ENCODE measurements at places on chromosomes 12 and 14.

- DNase-seq, result no peak
Observed at GRCh38 chr12:116104167-116104767, 173.2 kb downstream of the MED13L start.

DNA sequence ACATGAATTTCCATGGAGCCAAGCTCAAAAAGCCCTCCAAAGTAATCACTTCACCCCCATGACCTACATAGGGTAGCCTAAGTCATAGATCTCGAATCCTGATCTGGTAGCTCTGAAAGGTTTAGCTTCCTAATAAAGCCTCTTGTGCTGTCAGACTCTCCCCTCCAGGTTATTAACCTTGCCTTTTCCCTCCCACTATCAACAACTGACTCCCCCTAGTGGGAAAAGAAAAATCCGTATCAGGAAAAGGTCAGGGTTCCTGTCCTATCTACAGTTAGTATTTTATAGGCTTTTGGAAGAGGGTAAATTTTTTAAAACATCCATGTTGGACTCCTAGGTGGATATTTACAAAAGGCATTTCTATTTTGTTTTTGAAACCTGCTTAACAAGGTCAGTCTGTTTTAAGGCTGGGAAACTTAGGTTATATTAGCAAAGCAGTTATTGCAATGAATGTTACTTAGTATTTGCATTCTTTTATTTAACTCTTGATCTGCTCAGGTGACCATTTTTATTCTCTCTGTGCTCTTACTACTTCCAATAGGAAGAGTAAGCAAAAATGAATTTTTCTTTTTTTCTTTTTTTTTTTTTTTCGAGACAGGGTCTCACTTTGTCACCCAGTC, 8.0 kb downstream of the YY1 start:
- peak; percentile 22 for DNase-seq

GRCh38 chr14:67395086-67395875, 16.7 kb downstream of the PLEK2 start:
- DNase-seq, result no peak

- DNase-seq, result no peak
Observed at GRCh38 chr12:13176256-13176655, 20.3 kb upstream of the EMP1 start.

DNA sequence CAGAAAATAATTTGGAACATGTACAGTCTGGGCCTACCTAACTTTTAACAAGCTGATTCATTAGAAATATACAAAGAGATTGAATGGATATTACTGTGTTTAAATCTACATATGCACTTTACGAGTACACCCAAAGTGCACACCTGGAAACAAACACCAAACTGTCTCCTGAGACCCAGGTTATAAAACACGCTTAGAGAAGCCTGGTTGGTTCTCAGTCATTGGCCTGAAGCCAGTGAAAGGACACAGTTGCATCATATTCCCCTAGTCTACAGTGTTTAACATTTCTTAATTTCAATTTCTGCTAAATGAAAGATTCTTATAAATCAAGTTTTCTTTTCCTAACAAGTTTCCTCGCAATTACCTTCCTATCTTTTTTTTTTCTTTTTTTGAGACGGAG, 209.5 kb downstream of the FBXL14 start:
- no peak for DNase-seq

- no peak for DNase-seq
Observed at GRCh38 chr14:105275267-105275946, 25.4 kb downstream of the BRF1 start.

DNA sequence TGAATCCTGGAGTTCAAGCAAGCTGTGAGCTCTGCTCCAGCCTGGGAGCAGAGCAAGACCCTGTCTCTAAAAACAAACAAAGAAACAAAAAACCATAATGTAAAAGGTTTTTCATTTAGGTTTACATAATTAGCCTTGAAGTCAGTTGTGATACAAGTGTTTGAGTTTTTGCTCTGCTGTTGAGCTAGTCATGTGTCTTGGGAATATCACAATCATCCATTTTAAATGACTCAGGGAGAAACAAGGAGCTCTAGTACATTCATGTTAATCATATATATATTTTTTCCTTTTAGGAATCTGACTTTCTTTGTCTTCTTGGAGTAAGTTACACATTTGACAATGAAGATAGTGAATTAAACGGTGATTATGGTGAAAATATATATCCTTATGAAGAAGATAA, 12.9 kb downstream of the MIA2 start:
- no peak for DNase-seq

DNA sequence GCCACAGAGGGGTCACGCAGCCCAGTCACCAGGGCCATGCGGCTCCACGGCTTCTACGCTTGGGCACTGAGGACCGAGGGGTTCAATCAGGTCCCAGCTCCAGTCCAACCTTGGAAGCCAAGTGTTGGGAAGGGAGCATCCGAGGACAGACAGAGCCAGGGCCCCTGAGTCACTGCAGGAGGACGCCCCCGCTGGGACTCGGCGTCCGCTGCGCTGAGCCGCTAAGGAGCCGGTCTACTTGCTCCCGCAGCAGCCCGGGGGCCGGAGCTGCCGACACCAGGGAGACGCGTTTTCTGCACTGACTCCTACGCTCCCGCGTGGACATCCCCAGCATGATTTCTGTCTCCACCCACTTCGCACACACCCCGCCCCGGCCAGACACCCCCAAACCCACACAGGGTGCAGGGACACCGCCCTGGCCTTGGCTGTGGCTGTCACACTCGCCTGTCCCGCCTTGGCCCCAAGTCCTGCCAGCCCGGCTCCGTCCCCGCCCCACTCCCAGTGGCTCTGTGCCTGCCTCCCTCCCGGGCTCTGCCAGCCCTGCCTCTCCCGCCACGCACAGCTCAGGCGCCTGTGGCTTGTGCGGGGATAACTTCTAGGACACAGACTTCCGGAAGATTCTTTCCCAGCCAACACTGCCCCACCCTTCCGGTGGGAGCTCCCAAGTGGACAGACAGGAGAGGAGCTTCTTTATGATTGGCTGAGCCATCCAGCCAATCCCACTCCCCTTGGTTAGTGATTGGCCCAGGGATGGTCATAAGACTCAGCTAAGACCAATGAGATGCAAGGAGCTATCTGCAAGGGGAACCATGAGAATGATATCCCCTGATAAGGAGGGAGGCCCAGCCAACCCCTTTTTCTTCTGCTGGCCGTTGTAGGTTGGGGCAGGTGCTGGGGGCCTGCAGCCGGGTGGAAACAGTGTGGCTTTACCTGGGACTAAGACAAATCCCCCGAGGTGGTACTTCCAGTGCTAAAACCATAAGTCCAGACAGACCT, 118.9 kb upstream of the SFSWAP start:
- no peak for DNase-seq

GRCh38 chr12:65885716-65886115, 61.4 kb downstream of the HMGA2 start:
- DNase-seq, result no peak

- DNase-seq, result no peak
Observed at GRCh38 chr12:30202521-30203254, 418.9 kb upstream of the TMTC1 start.

- no peak for DNase-seq
Observed at GRCh38 chr12:96084624-96085023, 49.2 kb upstream of the LTA4H start.

- DNase-seq, result no peak
Observed at GRCh38 chr12:116675339-116676107, 62.3 kb downstream of the SPRING1 start.

- DNase-seq, result no peak
Observed at GRCh38 chr14:91654836-91655235, 77.0 kb downstream of the CATSPERB start.

GRCh38 chr12:121603581-121603980, 22.7 kb upstream of the ORAI1 start:
- DNase-seq, result no peak

DNA sequence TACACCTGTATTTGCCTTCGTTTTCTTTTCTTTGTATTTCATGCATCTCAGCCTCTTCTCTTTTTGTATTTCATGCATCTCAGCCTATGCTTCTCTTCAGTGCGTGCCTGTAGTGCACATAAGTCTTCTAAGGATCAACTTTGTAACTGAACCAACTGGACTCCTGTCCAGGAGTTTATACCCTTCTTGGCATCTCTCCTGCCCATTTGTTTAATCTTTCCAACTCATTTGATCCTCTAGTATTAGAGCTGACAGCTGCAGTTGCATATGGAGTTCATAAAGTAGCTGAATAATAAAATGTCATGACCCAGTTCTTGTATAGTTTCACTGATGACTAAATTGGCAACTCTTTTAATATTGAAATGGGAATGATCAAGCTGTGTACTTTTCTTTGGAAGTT, 89.7 kb downstream of the FGD4 start:
- no peak for DNase-seq

GRCh38 chr12:119593578-119594398, at the start of gene TMEM233:
TMEM233 (plus strand) TSS chr12:119593774; CDS start chr12:119593849, 75 bp downstream.
- no peak for DNase-seq

DNA sequence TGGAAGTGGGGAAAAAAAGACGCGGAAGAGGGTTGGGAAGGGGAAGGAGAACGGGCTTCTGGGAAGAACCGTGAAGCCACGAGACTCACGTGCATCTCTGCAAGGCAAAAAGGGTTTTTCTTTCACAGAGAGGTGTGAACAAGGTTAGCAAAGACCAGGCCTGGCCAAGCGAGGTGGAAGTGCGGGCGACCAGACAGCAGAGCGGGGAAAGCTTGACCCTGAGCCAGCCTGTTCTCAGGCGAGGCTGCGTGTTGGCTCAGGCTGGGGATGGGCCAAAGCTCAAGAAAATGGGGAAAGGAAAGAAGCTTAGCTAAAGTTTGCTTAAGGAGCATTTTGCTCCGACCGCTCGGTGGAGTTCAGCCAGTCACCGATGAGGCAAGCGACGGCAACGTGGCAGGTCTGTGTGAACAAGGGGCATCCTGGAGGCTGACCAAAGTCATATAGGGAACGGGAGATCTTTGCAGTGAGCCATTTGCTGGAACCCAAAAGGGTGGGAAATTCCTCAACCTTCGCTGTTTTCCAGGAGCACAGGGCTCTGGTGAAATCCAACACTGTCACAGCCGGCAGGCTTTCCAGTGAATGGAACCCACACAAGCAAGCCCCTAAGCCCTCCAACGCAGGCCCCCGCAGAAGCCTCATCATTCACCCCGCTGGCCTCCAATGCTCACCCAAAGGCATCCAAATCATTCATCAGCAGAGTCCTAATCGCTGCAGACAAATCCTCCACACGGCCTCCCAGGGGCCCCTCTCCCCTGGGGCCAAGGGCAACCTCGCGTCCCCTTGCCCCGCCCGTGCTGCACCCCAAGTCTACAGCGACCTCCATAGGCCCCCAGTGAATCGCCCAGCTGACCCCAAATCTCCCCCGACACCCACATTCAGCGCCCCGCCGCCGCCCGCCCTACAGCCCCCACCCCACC, 754 bp downstream of the ZNF605 start:
- DNase-seq, result no peak

DNA sequence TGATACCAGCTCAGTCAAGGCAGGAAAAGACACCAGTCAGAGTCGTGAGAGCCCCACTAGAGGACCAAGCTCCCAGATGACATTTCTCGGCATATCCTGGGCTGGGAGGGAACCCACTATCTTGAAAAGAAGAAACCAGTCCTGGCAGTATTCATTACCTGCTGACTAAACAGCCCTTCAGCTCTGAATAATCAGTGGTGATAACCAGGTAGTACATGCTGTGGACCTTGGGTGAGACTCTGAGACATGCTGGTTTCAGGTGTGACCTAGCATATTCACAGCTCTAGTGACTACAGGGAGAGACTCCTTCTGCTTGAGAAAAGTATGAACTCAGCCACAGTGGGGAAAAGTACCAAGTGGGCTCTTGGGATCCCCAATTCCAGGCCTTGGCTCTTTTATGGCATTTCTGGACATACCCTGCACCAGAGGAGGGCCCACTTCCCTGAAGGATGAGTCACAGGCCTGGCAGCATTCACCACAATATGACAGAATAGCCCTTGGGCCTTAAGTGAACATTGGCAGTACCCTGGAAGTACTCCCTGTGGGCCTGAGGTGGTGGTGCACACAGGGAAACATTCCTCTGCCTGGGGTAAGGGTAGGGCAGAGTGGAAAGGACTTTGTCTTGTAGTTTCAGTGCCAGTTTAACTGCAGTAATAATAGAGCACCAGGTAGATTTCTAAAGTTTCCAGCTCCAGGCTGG, 82.6 kb upstream of the SLC38A4 start:
- DNase-seq, result no peak

GRCh38 chr12:1466481-1467154, 127.8 kb downstream of the FBXL14 start:
- no peak for DNase-seq

GRCh38 chr12:76020281-76020680, 11.3 kb downstream of the PHLDA1 start:
- no peak for DNase-seq

GRCh38 chr14:61603736-61604135, 91.6 kb upstream of the HIF1A start:
- DNase-seq, result no peak

Measured in NCI-H187 treated with DMSO at 0.1 percent for 48 hours (cell line).